ENCODE measurements at places on chromosomes 1 and 21.
A peak's percentile ranks its signal among the peaks of the same experiment; 100 is the strongest.

- DNase-seq: peak; percentile 54
These were observed at the start of gene LAMC2 for GRCh38 chr1:183185941-183186490. Gene LAMC2, plus strand, starts transcription at chr1:183186264. Its CDS starts 89 bp downstream, at chr1:183186353.

GRCh38 chr1:204045430-204045829 is 27.5 kb upstream of the SOX13 start:
- no peak for DNase-seq

DNA sequence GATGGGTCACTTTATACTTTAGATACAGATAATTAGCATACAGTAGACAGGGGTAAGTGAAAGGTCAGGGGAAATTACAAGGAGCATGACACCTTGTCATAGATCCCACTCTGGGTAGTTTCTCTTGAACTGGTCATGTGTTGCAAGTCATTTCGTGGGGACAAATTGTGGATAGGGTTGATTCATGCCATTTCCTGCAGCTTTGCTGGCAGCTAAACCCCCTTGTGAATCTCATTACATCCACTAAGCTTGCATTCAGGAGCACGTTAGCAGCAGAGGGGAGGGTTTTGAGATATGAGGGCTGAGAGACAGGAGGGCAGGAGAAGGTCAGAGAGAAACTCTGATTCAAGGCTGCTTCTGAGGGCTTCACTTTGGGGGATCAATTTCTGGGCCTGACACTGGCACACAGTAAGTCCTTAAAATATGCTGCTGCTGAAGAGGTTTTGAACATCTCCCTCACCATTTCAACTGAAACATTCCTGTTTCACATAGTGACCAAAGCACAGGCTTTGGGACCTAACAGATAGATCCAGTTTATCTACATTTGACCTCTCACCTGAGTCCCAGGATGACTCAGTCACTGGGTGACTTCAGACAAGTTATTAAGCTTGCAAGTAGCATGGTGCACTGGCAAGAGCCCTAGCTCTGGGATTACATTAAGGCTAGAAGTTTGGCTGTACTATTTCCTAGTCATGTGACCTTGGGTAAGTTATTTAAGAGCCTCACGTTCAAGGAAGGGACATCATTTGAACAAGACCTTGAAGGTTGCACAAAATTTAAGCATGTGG is 206.0 kb upstream of the USP24 start:
- DNase-seq: no peak

DNA sequence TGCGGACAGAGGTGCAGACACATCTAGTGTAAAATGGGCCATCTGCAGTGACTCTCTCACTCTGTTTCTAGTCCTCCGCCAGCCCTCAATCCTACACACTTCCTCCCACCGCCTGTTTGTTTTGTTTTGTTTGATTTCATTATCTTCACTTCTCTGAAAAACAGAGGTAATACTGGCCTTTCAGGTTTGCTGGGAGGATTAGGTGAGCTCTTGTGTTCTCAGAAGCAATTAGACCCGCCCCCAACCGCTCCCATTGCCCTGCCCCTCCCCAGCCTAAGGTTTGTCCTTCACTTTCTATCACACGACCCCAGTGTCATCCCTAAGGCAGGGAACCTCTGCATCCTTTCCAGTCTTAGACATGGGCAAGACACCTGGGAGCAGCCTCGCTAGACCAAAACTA is 43.2 kb upstream of the TACSTD2 start:
- DNase-seq: no peak

DNA sequence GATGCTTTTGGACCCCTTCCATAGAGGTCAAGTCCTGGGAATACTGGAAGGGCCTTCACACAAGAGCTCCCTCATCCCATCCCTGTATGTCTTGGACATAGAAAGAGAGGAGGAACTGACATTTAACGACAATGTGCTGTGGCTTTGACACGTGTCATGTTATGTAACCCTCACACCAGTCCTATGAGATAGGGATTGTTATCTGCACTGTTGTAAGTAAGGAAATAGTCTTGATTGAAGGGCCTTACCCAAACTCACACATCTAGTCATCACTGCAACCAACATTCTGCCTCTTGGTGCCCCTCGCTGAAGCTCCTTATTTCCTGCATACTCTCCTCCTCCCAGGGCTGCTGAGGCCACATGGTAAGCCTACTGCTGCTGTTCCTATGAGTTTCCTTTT is 63.7 kb upstream of the ANGPTL1 start:
- DNase-seq: no peak

- no peak for DNase-seq
These were observed 1.4 kb upstream of the SUCO start for GRCh38 chr1:172531412-172532182.

GRCh38 chr1:232353001-232353400 is 276.9 kb downstream of the SIPA1L2 start:
- DNase-seq: no peak

- no peak for DNase-seq
These were observed 3.2 kb downstream of the LYPD8 start for GRCh38 chr1:248752161-248753028.

DNA sequence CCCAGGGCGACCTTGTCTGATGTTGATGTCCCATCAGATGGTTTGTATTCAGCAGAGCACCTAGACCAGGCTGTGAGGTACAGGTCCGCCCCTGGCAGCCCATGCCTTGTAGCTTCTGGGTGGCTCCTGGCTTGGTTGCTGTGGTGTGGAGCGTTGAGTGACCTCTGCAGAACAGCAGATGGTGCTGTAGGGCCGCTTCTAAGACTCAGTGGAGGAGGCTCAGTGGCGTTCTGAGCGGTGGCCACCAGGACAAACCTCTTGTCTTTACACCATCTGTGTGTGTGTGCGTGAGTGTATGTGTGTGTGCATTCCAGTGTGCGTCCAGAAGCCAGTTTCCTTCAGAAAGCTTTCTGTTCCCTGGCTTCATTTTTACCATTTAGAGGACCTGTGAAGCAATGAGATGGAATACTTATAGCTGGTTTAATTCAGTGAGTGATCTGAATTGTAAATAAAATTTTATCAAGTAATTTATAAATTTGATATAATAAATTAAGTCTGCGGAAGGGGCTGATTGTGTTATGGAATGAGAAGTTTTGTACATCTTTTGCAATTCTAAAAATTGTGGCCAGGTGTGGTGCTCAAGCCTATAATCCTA is 66.1 kb downstream of the ADARB1 start:
- peak; percentile 90 for DNase-seq

GRCh38 chr1:1291548-1292441 is 11.6 kb downstream of the SCNN1D start:
- peak; percentile 70 for DNase-seq

DNA sequence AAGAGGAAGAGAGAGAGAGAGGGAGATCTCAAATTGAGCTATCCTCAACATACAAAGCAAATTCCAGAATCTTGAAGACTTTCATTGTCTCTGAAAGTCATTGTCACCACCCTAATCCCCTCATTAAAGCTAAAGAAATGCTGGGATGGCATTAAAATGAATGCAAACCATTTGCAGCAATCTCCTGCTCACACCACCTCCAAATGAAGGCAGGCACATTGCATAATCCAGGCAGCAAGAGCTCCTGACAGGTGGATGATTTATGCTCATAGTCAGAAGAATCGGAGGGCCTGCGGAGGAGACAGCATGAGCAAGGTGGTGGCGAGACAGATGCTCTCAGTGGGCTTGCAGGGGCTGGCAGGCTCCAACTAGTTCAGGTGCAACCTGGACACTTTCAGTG is 90.2 kb downstream of the ESRRG start:
- DNase-seq: no peak

DNA sequence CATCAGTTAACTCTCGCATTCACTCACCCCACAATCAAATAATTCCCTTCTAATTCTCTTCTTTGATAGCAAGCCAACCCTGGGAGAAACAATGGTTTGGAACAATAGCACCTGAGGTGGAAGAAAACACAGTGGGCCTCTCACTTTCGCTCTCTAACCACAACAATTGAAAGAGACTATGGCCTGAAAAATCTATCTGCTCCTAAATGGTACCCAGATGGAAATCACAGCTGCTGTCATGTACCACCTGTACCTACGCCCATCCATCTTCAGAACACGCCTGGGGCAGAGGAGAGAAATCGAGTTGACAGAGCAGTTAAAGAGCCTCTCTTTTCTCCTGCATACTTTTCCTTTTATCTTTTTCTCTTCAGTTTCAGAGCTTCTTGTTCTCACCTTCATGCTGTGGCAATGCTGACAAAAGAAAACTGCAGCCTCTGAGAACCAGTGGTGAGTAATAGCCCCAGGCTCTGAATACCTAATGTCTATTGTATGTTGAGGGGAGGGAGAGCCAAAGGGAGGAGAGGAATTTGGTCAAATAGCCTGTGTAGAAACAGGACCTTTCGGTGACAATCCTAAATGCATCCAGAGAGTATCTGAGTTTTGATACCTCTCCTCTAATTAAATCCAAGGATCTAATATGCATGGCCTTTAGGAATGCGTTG is 57.7 kb downstream of the ZC3H11B start:
- no peak for DNase-seq

DNA sequence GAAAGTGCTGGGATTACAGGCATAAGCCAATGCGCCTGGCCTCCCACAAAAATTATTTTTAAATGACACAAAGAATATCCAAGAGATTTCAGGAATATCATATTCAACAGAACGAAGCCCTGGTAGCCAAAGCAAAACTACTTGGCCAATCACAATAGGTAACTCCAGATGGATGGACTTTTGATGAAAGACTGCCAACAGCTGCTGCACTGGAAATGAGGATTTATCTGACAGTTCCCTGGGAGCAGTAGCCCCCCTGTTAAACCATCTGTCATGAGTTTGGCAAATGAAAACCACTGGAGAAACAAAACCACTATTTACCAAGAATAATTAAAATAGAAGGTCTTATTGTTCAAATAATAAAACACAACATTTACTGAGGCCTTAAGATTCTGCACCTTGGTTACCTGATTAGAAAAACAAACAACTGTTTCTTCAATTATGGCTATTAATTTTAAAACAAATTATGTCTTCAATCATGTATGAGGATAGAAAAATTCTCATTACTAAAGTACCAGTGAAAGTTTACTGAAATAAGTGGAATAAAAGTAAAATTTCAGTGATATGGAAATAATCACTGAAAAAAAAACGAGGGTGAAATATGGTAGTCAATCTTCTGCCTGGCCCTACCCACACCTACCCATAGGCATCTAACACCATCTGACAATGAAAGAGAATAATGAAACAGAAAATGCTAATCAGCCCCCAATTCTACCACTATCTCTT is 34.3 kb upstream of the PSMG1 start:
- no peak for DNase-seq

DNA sequence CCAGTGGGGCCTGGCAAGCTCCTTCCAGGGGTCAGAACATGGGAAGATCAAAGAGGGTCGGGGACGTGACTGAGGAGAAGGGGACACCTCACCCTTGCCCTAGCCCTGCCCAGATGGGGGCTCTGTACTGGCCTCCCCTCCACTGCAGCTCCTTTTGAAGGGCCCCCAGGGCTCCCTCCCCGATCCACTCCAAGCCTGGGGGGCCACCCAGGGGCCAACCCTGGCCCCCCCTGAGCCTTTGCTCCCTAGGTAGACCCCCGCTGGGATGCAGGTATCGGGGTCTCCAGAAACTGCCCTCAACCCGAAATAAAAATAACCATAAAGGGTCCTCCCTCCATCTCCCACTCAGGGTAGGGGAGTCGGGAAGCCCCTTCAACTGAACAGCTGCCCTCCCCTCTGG is 37.4 kb upstream of the FAM131C start:
- no peak for DNase-seq

DNA sequence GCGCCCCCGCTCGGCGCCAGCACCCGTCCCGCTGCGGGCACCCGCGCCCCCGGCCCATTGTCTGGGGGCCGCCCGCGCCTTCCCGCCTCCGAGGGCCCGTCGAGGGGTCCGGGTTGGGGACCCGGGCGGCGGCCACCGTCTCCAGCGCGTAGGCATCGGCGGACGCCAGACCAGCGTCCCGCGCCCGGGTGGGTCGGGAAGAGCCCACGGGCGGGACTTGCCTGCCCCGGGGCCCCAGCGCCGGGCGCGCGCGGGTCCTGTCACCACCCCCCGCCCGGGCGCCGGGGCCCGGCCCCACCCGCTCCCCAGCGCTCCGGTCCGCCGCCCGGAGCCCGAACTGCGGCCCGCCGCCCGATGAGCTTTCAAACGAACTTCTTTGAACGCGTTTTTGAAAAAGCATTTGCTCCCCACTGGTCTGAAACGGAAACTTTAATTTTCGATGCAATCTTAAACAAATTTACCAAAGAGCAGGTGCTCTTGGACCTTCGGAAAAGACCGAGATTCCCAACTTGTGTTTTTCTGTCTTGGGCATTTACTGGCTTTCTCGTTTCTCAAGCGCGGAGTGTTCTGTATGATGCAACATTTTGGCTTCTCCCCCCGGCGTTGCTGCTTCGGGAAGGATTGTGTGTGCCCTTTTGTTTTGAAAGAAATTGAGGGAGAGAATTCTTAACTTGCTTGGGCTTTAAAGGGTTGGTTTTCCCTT is 615 bp downstream of the CLIC4 start:
- DNase-seq: peak; percentile 60

DNA sequence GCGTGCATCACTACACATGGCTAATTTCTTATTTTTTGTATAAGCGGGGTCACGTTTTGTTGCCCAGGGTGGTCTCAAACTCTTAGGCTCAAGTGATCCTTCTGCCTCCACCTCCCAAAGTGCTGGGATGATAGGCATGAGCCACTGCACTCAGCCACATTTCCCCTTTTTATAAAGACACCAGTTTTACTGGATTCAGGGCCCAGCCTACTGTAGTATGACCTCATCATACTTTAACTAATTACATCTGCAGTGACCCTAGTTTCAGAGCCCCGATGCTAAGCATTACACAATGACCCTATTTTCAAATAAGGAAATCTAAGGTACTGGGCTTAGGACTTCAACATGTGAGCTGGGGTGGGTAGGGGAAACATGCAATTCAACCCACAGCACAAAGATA is 31.8 kb upstream of the ENAH start:
- no peak for DNase-seq

- no peak for DNase-seq
These were observed 69.4 kb downstream of the SPATA6 start for GRCh38 chr1:48402599-48402998.

DNA sequence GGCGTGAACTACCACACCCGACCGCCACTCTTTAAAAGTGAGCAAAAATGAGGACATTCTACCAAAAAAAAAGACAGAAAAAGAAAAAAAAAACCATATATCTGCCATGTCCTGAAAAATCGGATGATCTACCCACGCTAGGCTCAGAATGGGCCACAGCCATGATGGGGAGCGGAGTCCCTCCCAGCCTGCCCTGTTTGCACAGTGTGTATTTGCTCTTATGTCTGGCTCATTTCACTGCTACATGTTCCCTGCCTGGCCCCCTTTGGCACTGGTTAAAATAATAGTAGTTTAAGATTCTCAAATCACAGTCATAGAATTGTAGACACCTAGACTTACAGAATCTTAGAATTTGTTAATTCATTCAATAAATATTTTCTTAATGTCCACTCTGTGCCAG is 121.9 kb downstream of the PTPRU start:
- no peak for DNase-seq
